ENCODE measurements at places on chromosomes 3 and 15. TPM values are rescaled to one million over a fixed set of nuclear protein-coding genes. Genes with fewer than 3 reads are reported as not detected.
A peak's percentile ranks its signal among the peaks of the same experiment; 100 is the strongest.

GRCh38 chr15:59437142-59437816 lies 707 bp upstream of the FAM81A start:
- H3K4me3 ChIP-seq = peak overlapping the region; percentile 77
- no peaks in the 10 kb centered on the region for H3K36me3 ChIP-seq
- no peak for DNase-seq
- 0 out of 2 replicates have a peak, but pooled peaks cover 6% of the 10 kb centered on the region for H3K4me1 ChIP-seq
- H3K27me3 ChIP-seq = peaks cover 28% of the 10 kb centered on the region

DNA sequence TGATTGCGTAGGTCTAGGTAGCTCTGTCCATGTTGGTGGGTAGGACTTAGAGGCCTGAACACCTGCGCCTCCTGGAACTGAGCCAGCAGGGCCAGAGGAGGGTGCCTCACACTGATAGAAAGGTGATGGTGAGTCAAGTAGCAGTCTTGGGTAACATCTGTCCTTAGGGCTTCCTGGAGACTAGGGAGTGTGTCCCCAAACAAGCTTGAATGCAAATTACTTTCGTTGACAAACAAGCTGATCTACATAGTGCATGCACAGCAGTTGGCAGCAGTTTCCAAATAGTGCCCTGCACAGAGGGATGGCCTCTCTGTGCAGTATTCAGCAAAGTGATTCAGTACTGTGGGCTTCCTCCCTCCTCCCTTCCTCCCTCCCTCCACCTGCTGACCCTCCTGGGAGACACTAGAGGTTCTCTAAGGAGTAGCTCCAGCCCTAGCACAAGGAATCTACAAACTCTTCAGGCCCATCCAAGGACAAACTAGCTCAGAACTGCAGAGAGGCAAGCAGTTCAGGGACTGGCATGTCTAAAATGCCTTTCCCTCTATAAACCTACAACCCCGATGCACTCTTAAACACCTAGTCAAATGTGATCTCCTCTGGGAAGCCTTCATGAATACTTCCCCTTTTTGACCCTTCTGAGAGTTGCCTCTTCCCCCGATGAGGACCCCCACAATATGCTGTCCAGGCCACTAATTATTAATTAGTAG lies 61.0 kb downstream of the TLE3 start:
- no peaks in the 10 kb centered on the region for H3K27me3 ChIP-seq
- no peak overlapping the region for H3K4me3 ChIP-seq
- no peaks in the 10 kb centered on the region for H3K36me3 ChIP-seq
- no peak for DNase-seq
- peaks cover 19% of the 10 kb centered on the region for H3K4me1 ChIP-seq

GRCh38 chr3:195397524-195397923 lies 45.3 kb downstream of the ACAP2 start:
- H3K27ac ChIP-seq = no peak overlapping the region
- no peaks in the 10 kb centered on the region for H3K27me3 ChIP-seq
- no peak for DNase-seq

GOLGA6L26 gene
- total RNA-seq = not detected

PPP1R14D gene
- not detected for total RNA-seq

- DNase-seq = peak; percentile 37
- H3K36me3 ChIP-seq = no peaks in the 10 kb centered on the region
- no peak overlapping the region for H3K27ac ChIP-seq
- no peak overlapping the region for H3K4me3 ChIP-seq
Measured at GRCh38 chr3:20573175-20573574, 387.2 kb upstream of the SGO1 start.

- no peak for DNase-seq
- H3K36me3 ChIP-seq = no peaks in the 10 kb centered on the region
- peaks cover 6% of the 10 kb centered on the region for H3K27me3 ChIP-seq
- no peak overlapping the region for H3K27ac ChIP-seq
- H3K4me1 ChIP-seq = no peaks in the 10 kb centered on the region
- H3K4me3 ChIP-seq = no peak overlapping the region
Measured at GRCh38 chr15:52757496-52757895, 32.6 kb downstream of the ONECUT1 start.

All from GM23248 (cell line).